Cortex of kidney (tissue), 1 donor: ENCODE measurements at places on chromosomes 3 and 15.

DNA sequence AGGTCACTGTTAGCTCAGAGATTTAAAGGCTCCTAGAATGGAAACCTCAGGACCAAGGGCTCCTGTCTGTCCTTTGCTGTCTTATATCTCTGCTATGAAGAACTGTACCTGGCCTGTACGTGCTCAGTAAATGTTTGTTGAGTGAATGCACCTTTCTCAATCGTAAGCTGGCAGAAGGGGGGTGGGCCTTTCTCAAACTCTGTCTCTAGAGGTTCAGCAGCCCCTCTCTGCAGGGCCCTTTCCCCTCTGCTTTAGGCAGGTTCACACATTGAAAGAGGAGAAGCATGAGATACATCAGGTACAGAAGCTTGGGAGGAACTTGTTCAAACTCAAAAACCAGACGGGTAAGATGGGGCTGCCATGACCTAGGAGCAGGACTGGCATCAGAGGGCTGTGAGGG, 155.6 kb downstream of the GOLGA6L4 start:
- DNase-seq: no peak

GRCh38 chr3:11495948-11496557, 147.7 kb downstream of the VGLL4 start:
- DNase-seq: no peak

- DNase-seq: no peak
These were observed 103.3 kb downstream of the WDR76 start for GRCh38 chr15:43930079-43930478.

- no peak for DNase-seq
These were observed 209.3 kb upstream of the UMPS start for GRCh38 chr3:124520970-124521369.

GRCh38 chr3:52777959-52778805, 783 bp downstream of the ITIH1 start:
- DNase-seq: no peak

DNA sequence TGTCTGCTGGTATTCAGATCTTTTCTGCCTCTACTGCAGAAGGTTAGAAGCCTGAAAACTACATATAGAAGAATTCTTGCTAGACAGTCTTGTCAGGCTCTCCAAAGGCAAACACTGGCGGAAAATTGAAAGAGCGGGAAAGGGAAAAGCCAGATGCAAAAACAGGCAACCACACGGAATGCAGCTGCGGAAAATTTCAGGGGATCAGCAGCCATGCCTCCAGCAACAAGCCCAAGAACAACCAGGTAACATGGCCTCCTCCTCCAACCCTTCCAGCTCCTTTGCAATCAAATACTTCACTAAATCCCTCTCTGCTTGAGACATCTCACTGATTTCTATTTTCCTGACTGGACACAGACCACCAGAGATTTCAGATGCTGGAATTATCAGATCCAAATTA, 9.6 kb downstream of the UBP1 start:
- no peak for DNase-seq

DNA sequence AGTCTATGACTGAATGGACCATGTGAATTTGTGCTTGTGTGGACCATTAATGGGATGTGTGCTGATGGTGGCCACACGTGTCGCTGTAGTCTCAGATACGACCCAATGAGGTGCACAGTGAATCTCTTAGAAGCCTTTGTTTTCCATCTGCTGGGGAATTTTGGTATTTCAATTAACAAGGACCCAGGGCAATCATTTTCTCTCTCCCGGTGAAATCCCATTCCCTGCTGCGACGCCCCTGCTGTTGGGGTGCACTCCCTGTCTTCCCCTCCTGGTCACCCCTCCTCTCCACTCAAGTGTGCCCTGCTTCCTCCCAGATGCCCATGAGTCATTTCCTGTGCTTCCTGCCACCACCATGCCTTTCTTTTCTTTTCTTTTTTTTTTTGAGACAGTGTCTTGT, 32.7 kb downstream of the EBLN2 start:
- DNase-seq: no peak

DNA sequence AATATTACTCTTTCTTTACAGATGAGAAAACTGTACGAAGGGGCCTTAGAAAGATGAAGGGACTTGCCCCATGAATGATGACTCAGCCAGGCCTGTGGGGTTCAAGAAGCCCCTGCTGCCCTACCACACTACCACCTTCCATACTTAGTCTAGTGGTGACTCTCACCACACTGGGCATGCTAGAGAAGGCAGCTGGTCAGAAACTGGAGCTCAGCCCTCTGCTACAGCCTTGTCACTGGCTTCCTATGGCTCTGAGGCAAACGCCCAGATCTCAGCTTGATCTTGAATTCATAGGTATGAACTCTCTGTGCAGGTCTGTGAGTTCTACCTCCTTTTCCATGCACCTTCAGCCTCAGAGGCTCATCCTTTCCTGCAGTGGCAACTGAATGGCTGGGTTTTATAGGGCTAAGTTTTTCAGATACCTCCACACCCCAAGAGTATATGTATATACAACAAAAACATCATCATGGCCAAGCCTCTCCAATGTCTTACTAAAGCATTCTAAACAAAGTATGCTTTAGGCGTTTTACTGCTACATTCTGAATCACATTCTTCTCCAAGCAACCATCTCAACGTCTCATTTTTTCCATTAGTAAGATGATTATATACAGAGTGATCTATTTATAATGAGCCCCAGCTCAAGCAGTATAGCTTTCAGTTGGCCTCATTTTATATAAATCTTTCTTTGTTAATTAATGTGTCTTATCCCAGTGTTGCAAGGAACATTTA, 234.1 kb downstream of the GREM1 start:
- DNase-seq: no peak

GRCh38 chr15:73325191-73325861, 43.4 kb downstream of the HCN4 start:
- no peak for DNase-seq

- no peak for DNase-seq
These were observed 1.2 kb downstream of the NKIRAS1 start for GRCh38 chr3:23915537-23916108.

- DNase-seq: no peak
These were observed 83.6 kb upstream of the ABHD2 start for GRCh38 chr15:89004726-89005030.

DNA sequence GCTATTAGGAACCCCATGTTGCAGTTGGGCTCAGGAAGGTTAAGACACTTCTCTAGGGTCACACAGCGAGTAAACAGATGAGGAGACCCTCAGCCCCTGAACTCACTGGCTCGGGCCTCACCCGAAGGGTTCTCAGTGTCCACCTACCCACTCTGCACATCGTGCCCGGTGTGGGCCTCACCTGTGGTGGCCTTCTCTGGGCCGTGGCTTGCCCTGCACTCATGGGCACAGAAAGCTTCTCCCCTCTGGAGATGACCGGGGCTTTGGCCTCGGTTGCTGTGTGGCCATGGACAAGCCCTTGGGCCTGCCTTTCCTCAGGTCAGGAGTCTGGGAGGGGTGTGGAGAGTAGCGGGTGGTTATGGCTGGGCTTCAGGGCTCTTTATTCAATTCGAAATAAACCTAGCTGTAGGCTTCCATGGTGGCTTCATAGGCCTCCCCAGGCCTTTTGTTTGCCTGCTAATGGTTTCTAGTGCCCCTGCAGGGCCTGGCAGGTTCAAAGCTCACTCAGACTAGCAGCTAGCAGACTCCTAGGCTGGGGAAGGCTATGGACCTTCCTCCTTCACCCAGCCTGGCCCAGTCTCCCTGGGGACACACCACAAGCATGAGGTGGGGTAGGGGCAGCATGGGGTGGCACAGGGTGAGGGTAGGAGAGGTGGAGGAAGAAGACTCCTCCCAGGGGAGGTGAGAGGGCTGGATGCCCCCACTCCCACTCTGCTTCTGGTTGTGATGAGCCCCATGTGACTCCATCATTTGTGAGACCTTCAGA, 103.1 kb downstream of the LINGO1 start:
- DNase-seq: no peak

- no peak for DNase-seq
These were observed 287.6 kb downstream of the EPHB1 start for GRCh38 chr3:135082706-135083105.

GRCh38 chr3:14319654-14320182, 82.7 kb upstream of the SLC6A6 start:
- DNase-seq: no peak

- no peak for DNase-seq
These were observed 626.1 kb downstream of the MCTP2 start for GRCh38 chr15:94857466-94857865.

DNA sequence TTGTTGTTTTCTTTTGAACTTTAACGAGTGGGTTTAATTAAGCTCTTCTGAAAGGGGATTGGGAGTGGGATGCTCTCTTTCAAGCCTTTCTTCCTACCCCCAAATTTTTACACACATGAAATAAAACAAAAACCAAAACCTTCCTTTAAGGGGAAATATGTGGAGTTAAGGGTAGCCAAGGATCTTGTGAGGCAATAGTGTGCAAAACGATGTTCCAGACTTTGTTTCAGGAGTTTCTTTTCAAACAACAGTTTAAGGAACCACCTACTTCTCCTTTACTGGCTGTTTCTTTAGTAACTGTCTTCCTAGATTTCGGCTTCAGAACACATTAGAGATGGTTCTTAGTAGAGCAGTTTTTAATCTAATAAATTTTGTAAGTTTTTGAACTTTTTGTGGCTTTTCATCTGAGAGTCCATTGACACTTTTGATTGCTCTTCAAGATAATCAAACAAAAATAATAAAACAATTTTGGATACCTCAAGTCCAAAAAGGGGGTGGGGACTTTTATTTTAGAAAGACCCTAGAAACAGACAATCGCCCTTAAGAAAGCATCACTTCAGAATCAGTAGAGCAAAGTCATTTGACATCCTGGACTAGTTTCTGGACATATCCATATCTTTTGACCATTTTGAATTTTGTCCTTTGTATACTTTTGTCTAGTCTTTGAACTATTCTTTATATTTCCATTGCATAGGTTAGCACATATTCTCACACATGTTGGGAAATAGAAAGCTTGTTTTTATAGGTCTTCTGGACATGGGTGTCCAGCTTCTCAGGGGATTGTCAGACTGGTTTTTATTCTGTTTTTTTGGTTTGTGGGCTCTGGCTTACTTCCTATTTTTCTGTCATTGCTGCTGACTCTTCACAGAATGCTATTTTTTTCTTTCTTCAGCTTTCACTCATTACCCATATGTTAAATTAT, 6.0 kb downstream of the DIPK2A start:
- no peak for DNase-seq

- no peak for DNase-seq
These were observed at the start of gene FBXL2 for GRCh38 chr3:33277193-33277882. Gene FBXL2, plus strand, starts transcription at chr3:33277442. Its CDS starts 71 bp downstream, at chr3:33277513.

- no peak for DNase-seq
These were observed 77.5 kb upstream of the FBN1 start for GRCh38 chr15:48722764-48723661.

DNA sequence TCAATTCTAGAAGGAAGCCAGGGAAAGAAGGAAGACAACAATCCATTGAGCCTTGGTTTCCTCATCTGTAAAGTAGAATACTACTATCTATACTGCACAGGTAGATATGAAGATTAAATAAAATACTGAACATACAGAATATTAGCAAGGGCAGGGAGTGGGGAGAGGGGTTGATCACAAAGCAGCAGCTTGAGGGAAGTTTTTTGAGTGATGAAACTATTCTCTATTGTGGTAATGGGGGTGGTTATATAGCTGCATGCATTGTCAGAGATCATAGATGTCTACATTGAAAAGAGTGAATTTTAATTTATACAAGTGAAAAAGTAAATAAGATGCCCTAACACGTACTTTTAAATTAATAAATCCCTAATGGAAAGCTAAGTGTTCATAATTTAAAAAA, 242.6 kb upstream of the LRTM1 start:
- no peak for DNase-seq

- no peak for DNase-seq
These were observed 6.0 kb downstream of the IP6K1 start for GRCh38 chr3:49780080-49780974.

GRCh38 chr3:14175383-14176037, 2.9 kb downstream of the XPC start:
- no peak for DNase-seq

DNA sequence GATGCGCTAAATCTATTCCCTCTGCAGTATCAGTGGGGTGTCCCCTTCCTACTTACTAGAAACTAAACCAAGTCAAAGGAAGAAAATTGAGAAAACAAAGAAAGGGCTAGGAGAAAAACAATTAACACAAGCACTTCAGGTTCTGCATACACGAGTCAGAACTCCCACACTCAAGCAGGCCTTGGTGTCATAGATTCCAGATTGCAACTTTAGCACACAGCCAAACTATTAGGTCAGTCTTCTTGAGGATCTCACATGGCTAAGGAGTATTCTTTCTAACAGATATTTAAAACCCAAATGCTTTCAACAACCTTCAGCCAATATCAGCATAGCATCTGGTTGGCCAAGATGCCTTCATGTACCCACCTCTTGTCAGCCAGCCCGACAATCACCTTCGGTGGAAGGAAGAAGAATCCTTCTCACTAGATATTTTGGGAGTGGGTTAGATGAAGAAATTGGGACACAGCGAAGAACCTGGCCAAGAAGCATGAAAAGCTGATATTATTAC, 340.0 kb downstream of the VPS13C start:
- DNase-seq: no peak

GRCh38 chr3:51622868-51623267, 48.2 kb upstream of the TEX264 start:
- DNase-seq: no peak

- no peak for DNase-seq
These were observed 34.0 kb downstream of the MINDY2 start for GRCh38 chr15:58805095-58805494.

DNA sequence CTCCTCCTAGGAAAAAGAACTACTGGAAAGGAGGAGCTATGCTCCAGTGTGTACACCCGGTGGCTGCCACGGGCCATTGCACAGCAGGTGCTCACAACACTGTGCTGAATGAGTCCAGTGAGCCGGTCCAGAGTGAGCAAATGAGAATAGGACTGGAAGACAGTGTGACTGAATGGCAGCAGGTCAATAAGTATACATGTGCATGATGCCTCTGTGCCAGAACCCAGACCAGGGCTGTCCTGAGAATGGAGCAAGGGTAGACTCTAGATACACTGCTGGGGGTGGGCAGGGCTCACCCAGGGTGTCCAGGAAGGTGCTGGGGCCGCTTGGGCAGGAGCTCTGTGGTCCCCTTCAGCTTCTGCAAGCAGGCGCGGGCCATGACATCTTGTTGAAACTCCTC, 8.3 kb downstream of the POLG start:
- DNase-seq: no peak

DNA sequence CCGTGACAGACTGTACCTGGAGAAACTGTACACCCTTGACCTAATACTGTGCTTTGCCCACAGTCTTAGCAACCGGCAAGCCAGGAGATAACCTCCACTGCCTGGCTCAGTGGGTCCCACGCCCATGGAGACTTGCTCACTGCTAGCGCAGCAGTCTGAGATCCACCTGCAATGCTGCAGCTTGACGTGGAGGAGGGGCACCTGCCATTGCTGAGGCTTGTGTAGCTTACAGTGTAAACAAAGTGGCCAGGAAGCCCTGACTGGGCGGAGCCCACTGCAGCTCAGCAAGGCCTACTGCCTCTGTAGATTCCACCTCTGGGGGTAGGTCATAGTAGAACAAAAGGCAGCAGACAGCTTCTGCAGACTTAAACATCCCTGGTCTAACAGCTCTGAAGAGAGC, 189.3 kb downstream of the EDEM1 start:
- DNase-seq: no peak
